ENCODE measurements at places on chromosomes 16 and 17.

DNA sequence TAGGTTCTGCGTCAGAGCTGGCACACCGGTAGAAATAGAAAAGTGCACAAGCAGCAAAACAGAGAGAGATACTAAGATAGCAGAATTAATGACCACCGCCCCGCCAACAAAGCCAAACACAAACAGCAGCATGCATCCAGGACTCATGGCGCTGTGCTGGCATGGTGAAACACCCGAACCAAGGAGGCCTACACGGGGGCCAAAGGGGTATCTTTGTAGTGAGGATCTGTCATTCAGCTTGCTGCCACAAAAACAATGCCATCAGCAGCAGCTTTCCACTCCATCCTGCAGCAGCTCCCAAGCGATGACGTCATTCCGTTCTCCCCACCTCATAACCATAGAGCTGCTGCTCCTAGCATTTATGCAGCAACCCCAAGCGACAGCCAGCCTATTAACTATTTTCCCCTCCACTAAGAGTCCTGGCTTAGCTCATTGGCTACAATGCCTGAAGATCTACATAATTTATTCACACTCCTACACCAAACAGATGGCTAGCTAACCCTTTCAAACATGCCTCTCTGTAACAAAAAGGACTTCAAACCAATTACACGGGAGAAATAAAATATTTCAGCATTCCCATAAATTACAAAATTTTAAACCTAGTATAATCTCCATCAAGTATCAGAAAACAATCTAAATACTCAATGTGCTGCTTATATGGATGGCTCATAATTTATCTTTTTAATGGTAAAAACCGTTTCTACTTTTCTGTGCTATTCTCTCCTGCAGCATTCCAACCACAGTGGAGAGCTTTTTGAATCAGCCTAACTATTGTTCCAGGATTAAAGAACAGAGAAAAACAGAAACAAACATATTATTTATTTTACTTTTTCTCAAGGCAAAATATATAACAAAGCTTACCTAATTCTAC, 73.9 kb downstream of the SPAG9 start:
- no peak for DNase-seq

GRCh38 chr17:32357615-32358014, 7.7 kb downstream of the ZNF207 start:
- no peak for DNase-seq

DNA sequence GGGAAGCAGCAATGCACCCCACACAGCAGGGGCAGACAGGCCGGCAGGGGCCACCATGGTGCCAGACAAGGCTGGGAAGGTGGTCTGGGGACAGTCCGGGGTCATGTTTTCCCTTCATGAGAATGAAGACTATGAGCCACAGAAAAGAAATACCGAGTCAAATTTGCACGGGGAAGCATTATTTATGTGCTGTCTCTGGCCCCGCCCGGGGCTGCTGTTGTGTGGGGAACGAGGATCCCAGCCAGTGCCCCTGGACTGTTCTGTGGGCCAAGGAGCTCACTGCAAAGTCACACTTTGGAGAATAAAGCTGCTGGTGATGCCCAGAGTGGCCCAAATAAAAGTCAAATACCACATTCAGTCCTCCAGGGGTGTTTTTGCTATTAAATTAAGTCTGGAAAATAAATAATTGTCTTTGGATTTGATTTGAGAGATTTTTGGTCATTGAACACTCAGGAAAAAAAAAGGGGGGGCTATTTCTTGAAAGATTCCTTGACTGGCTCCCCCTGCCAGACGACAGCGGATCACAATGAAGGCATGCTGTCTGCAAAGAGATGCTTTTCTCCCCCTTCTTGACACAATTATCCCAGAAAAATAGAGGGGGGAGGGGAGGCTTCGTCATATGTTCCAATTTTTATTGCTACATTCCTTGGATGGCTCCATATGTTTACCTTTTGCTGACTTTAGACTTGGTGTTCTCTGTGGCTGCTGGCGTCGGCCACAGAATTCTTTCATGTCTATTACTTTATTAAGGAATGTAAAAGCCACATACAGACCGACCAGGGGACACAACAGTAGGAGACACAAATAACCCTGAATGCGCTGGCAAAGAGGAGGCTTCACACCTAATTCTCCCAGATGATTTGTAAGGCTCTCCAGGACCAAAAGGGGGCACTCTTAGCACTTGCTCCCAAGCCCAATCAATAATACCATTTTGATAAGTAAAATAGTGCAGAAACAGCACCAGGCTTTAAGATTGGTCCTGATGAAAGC, 27.1 kb upstream of the ANKFN1 start:
- DNase-seq = peak; percentile 1

- DNase-seq = no peak
Observed at GRCh38 chr16:17420816-17421215, 49.9 kb downstream of the XYLT1 start.

DNA sequence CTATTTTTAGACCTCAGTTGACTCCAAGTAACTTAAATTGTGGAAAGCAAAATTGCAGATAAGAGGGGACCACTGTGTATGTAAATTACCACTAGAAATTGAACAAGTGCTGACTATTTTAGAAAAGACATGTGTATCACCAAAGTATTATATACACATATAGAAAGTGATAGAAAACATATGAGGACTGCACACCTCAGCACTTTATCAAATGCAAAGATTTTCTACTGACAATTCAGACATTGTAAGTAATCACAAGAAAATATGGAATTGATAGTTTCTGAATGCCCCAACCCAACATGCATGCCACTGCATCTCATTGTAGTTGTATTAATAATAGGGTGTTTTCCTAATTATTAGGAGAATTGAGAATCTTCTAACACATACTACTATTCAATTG, 536.5 kb downstream of the CDH11 start:
- no peak for DNase-seq

GRCh38 chr16:79372503-79373184, 227.9 kb downstream of the MAF start:
- DNase-seq = peak; percentile 50
